ENCODE measurements at places on chromosomes 6 and 20.

DNA sequence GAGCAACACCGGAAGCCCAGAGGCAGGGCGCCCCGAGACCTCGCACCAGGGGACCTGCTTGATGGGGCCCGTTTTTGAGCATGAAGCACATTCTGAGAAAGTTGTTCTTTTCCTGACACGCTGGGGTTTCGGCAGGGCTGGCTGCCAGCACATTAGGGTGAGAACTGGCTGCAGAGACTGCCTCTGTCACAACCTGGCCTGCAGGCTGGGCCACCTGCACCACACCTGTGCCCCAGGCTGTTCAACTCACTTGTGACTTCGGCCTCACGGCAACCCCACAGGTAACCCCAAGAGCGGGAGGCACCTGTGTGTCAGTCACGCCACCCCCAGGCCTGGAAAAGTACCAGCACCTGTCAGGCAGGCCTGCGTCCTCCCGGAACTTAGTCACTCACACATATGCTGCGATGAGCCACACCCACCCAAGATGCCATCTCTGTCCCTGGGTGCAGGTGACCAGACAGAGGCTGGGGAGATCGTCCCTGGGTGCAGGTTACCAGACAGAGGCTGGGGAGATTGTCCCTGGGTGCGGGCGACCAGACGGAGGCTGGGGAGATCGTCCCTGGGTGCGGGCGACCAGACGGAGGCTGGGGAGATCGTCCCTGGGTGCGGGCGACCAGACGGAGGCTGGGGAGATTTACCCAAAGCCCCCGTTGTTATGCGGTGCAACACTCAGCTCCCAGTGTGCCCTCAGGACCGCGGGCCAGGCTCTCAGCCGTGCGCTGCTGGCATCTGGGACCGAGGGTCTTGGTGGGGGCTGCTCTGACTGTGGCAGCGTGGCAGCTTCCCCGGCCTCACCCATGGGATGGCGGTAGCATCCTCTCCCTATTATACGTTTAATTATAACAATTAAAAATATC is 82.5 kb upstream of the BHLHE23 start:
- no peak for DNase-seq

DNA sequence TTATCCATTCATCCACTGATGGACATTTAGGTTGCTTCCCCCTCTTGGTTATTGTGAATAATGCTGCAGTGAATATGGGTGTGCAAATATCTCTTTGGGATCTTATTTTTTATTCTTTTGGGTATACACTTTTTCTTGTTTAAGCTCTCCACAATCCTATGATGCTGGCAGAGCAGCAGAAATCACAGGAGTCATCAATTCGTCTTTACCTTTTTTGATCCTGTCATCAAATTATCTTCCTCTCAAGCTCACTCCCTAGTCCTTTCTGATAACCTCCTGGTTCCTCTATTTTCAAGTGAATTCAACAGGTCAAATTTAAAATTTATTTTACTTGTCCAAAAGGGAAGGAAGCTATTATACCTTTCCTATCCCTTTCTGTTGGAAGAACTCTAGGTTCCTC is 89.1 kb downstream of the PLCG1 start:
- no peak for DNase-seq

- DNase-seq, result no peak
Observed at GRCh38 chr6:163148451-163149278, 265.9 kb upstream of the QKI start.

DNA sequence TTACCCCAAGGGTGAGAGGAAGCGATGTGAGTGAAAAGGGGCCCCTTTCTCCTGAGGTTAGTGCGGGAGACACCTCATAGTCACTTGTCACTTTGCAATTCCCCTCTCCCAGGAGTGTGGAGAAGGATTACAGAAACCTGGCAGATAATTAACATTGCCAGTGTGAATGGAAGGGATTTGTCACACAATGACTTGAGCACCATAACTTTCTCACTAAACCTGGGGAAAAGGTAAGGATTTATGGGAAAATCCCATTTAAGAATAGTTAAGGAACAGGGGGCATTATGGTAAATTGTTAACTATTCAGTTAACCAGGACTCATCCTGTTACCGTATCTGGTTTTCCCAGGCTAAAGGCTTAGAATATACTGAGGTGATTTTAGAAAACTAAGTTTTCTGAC is 219.5 kb upstream of the JAG1 start:
- no peak for DNase-seq

- DNase-seq, result no peak
Observed at GRCh38 chr20:33733654-33734576, 2.1 kb downstream of the ZNF341 start.

- DNase-seq, result no peak
Observed at GRCh38 chr6:77074037-77074713, 389.1 kb downstream of the HTR1B start.
